ENCODE measurements at places on chromosomes 5 and 9. TPM values are rescaled to one million over a fixed set of nuclear protein-coding genes. Genes with fewer than 3 reads are reported as not detected.

DNA sequence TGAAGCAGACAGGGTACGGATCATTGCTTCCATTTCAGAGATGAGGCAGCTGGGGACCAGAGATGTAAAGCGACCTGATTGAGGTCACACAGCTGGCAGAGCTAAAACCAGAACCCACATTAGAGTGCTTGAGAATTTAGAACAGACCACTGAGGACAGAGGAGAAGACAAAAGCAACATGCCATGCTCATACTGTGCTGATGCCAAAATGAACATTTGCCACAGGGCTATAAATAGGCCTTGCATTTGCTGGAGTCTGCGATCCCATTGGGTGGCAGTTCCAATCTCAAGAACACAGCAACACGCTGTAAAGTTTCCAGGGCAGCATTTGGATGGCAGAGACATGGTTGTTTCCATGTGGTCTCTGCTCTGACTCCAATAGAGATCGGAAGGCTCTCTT lies 222.4 kb upstream of the TBC1D2 start:
- DNase-seq = no peak

DNA sequence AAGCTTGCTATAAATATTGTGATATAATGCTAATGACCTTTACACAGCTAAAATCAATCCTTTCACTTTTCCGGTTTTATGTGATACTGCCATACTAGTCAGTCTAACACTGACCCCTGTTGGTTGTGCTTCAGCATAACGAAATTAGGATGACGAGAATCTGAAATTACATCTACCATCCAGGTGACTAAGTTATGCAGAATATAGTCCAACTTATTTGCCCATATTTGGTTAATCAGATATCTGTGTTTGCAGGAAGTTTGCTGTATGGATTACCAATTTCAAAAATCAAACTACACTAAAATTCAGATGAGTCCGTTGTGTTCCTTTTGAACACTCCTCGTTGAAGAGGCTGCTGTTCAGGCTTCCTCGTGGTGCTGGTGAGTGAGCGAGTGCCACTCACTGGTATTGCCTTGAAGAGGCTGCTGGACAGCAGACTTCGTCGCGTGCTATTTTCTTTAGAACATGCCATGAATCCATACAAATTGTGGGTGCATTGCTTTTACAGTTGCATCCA lies 32.5 kb downstream of the TENT4A start:
- no peak for DNase-seq

The FKBP15 gene
- total RNA-seq = 20.4 TPM

GRCh38 chr9:130833031-130833990 lies 1.7 kb upstream of the ABL1 start:
- no peak for DNase-seq

The MINAR2 gene
- not detected for total RNA-seq

GRCh38 chr9:4594994-4595393 lies 67.1 kb upstream of the PLPP6 start:
- no peak for DNase-seq

The DHFR gene
- total RNA-seq = 4.3 TPM

DNA sequence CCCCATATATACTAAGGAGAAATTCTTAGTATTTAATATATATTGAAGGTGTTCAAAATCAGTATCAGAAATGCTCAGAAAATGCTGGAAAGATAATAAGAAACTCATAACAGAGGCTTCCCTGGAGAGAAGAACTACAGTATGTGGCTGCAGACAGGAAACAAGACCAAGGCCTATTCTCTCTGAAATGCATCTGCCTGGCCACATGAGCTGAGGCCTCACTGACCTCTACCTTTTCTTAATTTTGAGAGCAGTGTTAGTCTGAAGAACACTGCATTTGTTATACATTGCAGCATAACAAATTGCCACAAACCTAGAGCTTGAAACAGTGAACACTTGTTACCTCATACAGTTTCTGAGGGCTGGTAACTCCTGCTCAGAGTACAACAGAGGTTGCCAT lies 133.4 kb upstream of the SPEF2 start:
- DNase-seq = no peak

The SHOC1 gene
- not detected for total RNA-seq

DNA sequence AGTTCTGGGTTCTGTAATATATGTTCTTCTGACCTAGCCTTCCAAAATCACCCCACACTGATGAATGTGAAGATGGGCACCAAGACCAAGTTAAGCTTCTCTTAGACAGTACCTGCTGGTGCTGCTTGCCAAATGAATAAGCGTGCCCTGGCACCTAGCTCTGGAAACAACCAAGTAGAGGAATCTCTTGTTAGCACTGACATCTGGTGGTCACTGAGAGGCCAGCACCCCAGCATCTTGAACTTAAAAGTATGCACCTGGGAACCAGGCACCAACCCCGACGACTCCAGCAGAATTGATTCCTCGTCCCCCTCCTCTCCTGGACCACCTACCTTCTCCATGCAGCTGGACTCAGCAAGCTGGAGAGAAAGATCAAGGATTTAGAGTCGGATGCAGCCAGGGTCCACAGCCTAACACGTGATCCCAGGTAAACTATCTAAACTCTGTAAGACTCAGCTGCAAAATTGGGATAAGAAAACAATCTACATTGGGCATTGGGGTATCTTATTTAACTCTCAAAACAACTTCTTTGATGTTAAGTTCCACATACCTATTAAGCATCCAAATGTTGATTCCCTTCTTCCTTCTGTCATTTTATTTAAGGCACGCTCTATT lies 89.8 kb downstream of the SLC1A3 start:
- DNase-seq = peak; percentile 61

The ITK gene
- 0.77 TPM for total RNA-seq

The AQP3 gene
- 23.3 TPM for total RNA-seq

DNA sequence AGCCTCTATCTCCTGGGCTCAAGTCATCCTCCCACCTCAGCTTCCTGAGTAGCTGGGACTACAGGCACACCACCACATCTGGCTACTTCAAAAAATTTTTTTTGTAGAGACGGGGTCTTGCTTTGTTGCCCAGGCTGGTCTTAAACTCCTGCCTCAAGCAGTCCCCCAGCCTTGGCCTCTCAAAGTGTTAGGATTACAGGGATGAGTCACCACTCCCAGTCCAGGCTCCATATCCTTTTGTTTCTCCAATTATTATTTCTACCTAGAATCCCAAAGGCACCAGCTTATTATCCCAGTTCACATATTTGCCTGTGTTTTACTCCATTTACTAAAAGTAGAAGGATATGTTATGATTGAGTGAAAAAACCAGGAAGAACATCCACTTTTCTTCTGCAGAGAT lies 84.9 kb downstream of the TEK start:
- no peak for DNase-seq

DNA sequence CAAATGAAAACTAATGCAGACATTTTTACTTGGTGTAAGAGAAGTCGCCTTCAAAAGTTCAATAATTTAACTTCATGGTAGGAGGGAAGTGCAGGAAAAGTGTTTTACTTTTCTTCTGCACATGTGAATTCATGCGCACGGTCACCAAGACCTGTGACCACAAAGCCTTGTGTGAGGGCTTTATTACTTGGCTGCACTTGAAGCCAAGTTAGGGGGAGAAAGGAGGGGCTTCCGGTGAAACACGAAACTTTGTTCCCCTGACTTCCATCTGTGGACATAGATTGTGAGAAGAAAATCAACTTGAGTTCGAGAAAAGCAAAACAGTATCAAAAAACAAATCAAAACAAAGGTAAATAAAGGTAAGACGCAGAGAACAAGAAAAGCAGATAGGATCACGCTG lies 239.9 kb downstream of the ROR2 start:
- no peak for DNase-seq

The ANKRD20A1 gene
- total RNA-seq = 16.5 TPM
